ENCODE measurements at places on chromosomes 5 and 9. TPM values are rescaled to one million over a fixed set of nuclear protein-coding genes. Genes with fewer than 3 reads are reported as not detected.

The PCDHGA1 gene
- 0.09 TPM for total RNA-seq

The PCDHGB5 gene
- total RNA-seq: 0.61 TPM

The RNF183 gene
- total RNA-seq: not detected

The TMEM167A gene
- total RNA-seq: 74.1 TPM

The PDGFRB gene
- 4.1 TPM for total RNA-seq

The SGCD gene
- not detected for total RNA-seq

The CCDC152 gene
- total RNA-seq: 6.3 TPM

The PCDHB15 gene
- total RNA-seq: not detected

The RBM27 gene
- total RNA-seq: 21.8 TPM

The ADAMTS6 gene
- 2.0 TPM for total RNA-seq

The SPINK6 gene
- total RNA-seq: not detected

The MSMP gene
- 0.55 TPM for total RNA-seq

The CXCL14 gene
- total RNA-seq: not detected

The TLX3 gene
- not detected for total RNA-seq

The PPWD1 gene
- 66.8 TPM for total RNA-seq

The TRAF1 gene
- 82.3 TPM for total RNA-seq

The SH3GLB2 gene
- 94.1 TPM for total RNA-seq

The PCDHA1 gene
- not detected for total RNA-seq

The PAPPA gene
- not detected for total RNA-seq

The PCDHGB3 gene
- total RNA-seq: 0.59 TPM

The IL31RA gene
- total RNA-seq: 0.14 TPM

The ANKRD31 gene
- 0.16 TPM for total RNA-seq

The PSD2 gene
- total RNA-seq: not detected

The FCN2 gene
- not detected for total RNA-seq

The CDK9 gene
- total RNA-seq: 104 TPM

The WHRN gene
- 0.39 TPM for total RNA-seq

The PLEKHG4B gene
- total RNA-seq: not detected

The AJM1 gene
- total RNA-seq: 3.9 TPM

The TEX48 gene
- total RNA-seq: not detected

The WDR38 gene
- not detected for total RNA-seq

The GPX3 gene
- not detected for total RNA-seq

The IPO11 gene
- 33.1 TPM for total RNA-seq

The SLC35D2 gene
- 6.8 TPM for total RNA-seq

The BTNL8 gene
- not detected for total RNA-seq

The GAPT gene
- total RNA-seq: not detected

The SEMA4D gene
- total RNA-seq: 458 TPM

The ZBED3 gene
- total RNA-seq: 0.59 TPM

The DNAJC21 gene
- 52.0 TPM for total RNA-seq

The OR1Q1 gene
- total RNA-seq: not detected

The SYNPO gene
- 0.02 TPM for total RNA-seq

The OMD gene
- total RNA-seq: not detected

The ATG10 gene
- total RNA-seq: 7.6 TPM

The FRRS1L gene
- total RNA-seq: not detected

The GFRA3 gene
- not detected for total RNA-seq

The SPATA31A3 gene
- total RNA-seq: not detected

The CDC20B gene
- 0.32 TPM for total RNA-seq

The ORM2 gene
- not detected for total RNA-seq

The PCDHGB2 gene
- 1.0 TPM for total RNA-seq

The C9orf50 gene
- not detected for total RNA-seq

The PPP6C gene
- total RNA-seq: 57.1 TPM

The ANGPTL2 gene
- total RNA-seq: not detected

The P4HA2 gene
- 16.8 TPM for total RNA-seq

The PCDH12 gene
- 1.9 TPM for total RNA-seq

The BARX1 gene
- 0.20 TPM for total RNA-seq

The IL13 gene
- 32.6 TPM for total RNA-seq
